ENCODE measurements at places on chromosomes 7 and 10.

GRCh38 chr7:21939136-21939857, 6.4 kb downstream of the CDCA7L start:
- no peaks in the 10 kb centered on the region for H3K4me1 ChIP-seq
- H3K27ac ChIP-seq: no peak overlapping the region
- no peak overlapping the region for H3K4me3 ChIP-seq
- H3K27me3 ChIP-seq: no peaks in the 10 kb centered on the region

- no peak overlapping the region for H3K4me3 ChIP-seq
- H3K27ac ChIP-seq: no peak overlapping the region
- H3K4me1 ChIP-seq: no peaks in the 10 kb centered on the region
- no peaks in the 10 kb centered on the region for H3K27me3 ChIP-seq
- no peak for ATAC-seq
- no peaks in the 10 kb centered on the region for H3K36me3 ChIP-seq
Measured at GRCh38 chr10:94859086-94859485, 79.4 kb upstream of the CYP2C9 start.

GRCh38 chr10:27451054-27451453, 53.0 kb upstream of the RAB18 start:
- H3K36me3 ChIP-seq: no peaks in the 10 kb centered on the region
- no peak for ATAC-seq
- no peak overlapping the region for H3K4me3 ChIP-seq
- no peak overlapping the region for H3K27ac ChIP-seq

GRCh38 chr7:143255564-143255963, 7.7 kb upstream of the GSTK1 start:
- H3K27me3 ChIP-seq: no peaks in the 10 kb centered on the region
- H3K27ac ChIP-seq: no peak overlapping the region
- no peak overlapping the region for H3K4me3 ChIP-seq
- H3K36me3 ChIP-seq: no peaks in the 10 kb centered on the region
- no peak for ATAC-seq

DNA sequence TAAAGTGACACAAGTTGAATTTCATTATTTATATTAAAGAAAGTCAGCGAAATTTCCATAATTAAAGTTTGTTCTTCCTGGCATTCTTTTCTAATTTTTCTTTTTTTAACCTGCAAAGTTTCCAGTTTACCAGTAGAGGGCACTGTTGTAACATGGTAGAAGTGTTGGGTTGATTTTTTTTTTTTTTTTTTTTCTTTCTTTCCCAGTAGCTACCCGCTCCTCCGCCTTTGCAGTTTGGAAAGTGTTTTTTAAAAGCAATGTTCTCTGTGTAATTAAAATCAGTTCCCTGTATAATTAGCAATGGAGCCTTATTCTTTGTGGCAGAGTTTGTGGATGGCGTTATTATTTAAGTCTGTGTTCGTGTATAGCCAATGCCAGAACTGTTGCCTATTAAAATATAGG, 53.7 kb downstream of the TAF3 start:
- ATAC-seq: no peak
- H3K36me3 ChIP-seq: no peaks in the 10 kb centered on the region
- H3K4me1 ChIP-seq: peaks cover 4% of the 10 kb centered on the region
- H3K27me3 ChIP-seq: no peaks in the 10 kb centered on the region
- no peak overlapping the region for H3K27ac ChIP-seq

All from gastroesophageal sphincter (tissue), 4 donors.